ENCODE measurements at places on chromosomes 6 and 20.

DNA sequence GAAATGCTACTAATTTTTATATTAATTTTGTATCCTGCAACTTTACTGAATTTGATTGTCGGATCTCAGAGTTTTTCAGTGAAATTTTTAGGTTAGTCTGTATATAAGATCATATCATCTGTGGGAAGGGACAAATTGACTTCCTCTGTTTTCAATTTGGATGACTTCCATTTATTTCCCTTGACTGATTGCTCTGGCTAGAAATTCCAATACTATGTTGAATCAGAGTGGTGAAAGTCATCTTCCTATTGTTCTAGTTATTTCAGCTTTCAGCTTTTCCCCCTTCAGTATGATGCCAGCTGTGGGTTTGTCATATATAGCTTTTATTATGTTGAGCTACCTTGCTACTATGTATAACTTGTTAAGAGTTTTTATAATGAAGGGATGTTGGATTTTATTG, 771.2 kb downstream of the KIF16B start:
- no peak for DNase-seq

DNA sequence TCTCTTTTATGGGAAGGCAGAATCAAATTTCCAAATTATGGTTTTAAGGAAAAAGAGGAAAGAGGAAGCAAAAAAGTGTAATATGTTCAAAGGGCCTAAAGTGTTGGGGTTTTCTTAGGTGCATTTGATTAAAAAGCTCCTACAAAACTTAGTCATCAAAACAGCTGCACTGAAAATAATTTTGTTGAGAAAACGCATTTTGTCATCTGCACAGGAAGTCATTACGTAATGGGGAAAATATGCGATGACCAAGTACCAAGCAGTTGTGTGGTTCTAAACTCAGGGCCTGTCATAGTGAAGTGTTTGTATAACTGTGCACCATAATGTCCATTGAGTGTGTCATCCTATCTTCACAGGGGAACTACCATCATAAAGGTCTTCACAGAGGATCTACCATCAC, 15.6 kb downstream of the HAO1 start:
- no peak for DNase-seq

DNA sequence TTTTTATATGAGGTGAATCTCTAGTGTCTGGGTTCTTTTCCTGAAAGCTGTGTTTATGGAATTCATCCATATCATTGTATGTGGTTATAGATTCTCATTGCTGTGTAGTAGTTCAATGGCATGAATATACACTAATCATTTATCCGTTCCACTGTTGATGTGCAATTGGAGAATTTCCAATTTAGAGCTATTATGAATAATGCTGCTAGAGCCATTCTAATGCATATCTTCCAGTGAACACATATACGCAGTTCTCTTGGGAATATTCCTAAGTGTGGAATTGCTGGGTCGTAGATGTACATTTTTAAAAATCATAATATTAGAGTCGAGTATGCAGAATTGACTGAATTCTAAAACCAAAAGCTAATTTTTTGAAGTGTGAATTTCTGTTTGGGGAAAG, 327.5 kb upstream of the JAG1 start:
- no peak for DNase-seq

- DNase-seq: no peak
Measured at GRCh38 chr6:143068001-143068400, 7.3 kb downstream of the AIG1 start.

- DNase-seq: no peak
Measured at GRCh38 chr6:152268846-152269442, 368.2 kb downstream of the SYNE1 start.

GRCh38 chr6:112087916-112088315, 525 bp downstream of the FAM229B start:
- no peak for DNase-seq

DNA sequence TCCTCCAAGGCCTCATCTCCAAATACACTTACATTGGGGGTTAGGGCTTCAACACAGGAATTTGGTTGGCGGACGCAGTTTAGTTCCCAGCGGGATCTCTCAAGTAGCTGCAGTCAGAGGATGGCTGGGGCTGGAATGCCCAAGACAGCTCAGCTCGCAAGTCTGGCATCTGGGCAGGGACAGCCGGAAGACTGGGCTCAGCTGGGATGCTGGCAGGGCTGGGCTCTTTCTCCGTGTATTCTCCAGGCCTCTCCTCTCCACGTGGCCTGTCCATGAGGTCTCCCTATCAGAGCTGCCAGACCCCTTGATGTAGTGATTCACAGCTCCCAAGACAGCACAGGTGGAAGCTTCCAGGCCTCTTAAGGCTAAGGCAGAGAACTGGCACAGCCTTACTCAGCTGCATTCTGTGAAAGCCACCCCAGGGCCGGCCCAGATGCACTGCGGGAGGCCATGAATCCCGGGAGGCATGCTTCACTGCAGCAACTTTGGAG, 5.0 kb downstream of the FGD2 start:
- DNase-seq: no peak

DNA sequence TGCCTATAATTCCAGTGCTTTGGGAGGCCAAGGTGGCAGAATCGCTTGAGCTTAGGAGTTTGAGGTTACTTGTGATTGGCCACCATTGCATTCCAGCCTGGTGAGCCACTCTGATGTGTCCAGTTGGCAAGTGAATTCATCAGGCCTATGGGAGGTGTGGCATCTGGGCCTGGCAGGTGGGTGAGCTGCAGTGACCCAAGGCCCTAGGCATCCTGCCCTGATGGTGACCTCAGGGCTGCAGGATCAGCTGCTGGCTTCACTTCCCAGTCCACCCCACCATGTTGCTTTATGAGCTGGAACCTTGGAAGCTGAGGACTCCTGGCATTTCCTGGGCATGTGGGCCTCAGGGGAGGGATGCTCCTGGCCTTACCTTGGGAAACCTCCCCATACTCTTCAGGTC, 20.5 kb downstream of the RSPH9 start:
- no peak for DNase-seq

DNA sequence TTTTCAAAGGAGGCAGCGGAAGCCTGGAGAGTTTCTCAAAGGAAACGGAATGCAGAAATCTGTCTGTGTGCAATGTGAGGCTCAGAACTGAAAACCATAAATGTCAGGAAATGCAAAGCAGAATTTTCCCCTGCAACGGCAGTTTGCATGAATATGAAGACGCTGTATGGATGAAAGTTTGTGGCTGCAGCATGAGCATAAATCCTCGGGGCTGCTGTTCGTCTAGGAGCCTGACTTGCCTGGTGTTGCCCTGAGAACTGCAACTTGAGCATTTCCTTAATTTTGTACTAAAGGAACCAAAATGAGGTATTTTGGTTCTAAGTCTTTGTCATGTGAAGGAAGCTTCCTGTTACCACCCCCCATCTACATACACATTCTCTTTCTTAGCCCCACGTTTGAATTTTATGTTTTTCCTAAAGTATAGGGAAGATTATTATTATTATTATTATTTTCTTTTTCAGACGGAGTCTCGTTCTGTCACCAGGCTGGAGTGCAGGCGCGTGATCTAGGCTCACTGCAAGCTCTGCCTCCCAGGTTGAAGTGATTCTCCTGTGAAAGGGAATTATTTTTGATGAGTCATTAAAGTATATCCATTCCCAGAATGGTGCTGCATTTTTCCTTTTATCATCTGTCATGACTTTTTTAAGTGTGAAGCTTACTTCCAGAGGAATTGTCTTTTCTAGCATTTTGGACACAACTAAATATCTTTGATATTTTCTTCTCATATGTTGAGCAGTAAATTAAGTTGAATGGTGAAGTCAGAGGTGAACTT, 33.1 kb downstream of the MTHFD1L start:
- DNase-seq: peak; percentile 41

GRCh38 chr6:157724960-157725741, 97.9 kb upstream of the SNX9 start:
- DNase-seq: no peak

DNA sequence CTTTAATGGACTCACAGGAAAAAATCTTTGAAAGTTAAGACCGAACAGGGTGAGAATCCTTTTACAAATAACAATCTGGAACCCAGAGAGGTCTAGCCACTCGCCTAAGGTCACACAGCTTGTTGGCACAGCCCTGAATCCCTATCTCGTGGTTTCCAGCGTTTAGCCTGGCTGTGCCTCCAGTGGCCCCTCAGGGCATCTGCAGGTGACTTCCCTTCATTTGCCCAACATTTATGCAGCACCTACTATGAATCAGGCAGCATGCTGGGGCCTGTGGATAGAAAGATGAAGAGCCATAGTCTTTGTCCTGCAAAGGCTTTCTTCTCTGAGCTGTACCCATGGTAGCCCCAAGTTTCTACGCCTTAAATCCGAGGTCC, 2.6 kb upstream of the NR2E1 start:
- no peak for DNase-seq

DNA sequence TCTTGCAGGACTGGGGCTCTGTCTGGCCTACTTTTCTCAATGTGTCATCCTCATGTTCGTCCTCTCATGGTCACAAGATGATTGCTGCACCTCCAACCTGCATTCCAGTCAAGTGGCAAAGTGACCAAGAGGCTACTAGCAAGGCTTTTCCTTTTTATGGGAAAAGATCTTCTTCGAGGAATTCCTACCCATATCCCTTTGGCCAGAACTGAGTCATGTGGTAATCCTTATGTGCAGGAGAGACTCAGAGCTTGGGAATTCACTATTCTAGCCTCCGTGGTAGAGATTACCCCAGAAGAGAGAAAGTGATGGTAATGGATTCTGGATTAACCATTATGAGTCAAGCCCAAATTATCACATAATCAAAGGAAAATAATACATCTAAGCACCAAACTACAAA, 162.7 kb downstream of the KCNQ5 start:
- DNase-seq: no peak

GRCh38 chr20:21175433-21175832, 49.6 kb downstream of the KIZ start:
- DNase-seq: no peak

DNA sequence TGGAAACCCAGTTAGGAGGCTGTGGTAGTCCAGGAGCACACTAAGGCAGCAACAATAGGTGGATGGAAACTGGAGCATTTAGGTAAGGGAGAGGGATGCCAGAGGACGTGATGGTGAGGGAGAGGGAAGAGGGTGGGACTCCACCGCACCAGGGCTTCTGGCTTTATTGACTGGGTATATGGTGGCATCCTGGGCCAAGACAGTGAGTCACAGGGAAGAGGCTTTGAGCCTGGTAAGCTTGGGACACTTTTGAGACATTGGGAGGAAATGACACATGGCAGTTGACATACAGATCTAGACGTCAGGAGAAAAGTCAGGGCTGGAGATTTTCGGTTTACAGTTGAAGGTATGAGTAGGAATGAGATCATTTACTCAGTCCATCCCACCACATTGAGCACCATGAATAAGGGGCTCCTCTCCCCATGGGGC, 14.9 kb downstream of the NT5E start:
- no peak for DNase-seq

DNA sequence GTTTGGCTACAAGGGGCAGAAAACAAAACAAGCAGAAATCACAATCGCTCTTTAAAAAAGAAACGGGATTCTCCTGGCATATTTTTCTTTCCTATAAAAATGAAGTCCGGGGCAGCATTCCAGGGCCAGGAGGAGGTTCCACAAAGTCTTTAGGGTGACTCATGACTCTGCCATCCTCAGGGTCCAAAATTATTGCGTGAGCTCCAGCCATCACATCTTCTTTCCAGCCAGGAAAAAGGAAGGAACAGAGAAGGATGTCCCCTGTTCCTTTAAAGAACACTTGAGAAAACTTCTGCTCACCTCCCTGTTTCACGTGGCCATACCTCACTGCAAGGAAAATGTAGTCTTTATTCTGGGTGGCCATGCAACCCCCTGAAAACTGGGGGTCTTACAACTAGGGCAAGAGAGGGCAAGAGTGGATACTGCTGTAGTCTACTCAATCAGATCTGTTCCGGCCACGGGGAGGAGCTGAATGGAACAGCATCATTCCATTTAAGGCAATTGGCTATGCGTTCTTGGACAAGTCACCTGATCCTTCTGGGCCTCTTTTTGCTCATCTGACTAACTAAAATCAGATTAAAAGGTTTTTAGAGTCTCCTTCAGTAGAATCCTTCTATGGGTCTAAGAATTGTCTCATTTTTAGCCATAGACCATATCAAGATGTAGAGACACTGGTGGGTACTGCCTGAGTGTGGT, 49.4 kb downstream of the CTCFL start:
- no peak for DNase-seq

DNA sequence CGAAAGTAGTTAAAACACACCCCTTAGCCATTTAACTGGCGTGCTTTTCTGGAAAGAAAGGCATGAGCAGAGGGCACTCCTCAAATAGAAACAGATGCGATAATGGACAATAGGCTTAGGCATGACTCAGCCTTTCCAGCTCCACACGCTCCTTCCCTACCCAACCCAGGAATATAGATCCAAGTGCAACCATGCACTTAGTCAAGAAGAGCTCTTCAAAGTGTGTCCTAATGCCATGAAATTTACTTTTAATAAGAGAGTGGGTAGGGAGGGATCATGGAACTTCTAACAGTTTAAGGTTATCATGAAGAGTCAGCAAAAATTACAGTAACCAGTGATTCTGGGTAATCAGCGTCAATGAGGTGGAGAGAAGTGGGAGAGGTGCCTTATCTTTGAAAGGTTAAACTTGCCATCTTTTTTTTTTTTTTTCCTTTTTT, 2.4 kb upstream of the EFHC1 start:
- no peak for DNase-seq

DNA sequence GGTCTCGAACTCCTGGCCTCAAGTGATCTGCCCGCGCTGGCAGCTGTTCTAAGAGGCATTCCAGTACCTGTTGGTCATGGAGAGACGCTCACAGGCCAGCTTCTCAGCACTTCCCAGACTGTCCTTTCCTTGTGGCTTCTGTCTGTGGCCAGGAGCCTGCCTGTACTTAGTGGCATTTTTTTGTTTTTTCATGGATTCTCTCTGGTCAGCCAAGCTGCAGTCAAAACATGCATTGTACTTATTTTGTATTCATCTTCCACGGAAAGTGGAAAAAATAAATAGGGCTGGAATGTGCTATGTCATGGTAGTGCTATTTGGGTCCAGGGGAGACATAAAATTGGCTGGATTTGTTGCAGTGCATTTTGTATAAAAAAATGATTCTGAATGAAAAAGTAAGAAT, 29.1 kb downstream of the ZDHHC14 start:
- DNase-seq: no peak

DNA sequence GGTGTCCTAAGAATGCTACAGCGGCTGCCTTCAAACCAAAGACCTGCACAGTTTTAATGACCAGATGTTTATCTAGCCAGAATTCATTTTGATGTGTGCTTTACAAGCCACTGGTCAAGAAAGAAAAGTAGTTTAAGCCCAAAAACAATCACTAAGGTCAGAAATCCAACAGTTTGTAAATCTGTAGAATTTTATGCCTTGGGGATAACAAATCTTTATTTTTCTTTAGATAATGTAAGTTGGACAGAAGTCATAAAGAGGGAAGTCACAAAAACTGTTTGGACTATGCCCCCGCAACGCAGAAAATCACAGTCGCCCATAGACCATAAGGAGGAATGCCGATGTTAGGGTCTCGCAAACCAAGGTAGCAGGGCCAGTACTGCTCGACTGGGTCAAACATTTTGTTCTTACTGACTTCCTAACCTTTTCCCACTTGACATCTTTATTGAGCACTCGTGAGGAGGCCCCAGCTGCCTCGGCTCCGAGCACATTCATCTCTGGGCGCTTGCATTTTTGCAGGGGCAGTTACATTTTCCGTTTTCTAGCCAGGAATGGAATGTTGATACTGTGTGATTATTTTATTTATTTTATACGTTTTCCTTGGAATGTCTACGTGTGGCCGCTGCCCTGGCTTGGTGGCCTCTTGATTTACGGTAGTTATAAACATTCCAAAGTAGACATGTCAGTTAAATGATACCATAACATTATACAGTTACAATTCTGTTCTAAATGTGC, 56.7 kb upstream of the APCDD1L start:
- DNase-seq: no peak

Measured in GM13976 (cell line).